ENCODE measurements at places on chromosomes 2 and 18.
A peak's percentile ranks its signal among the peaks of the same experiment; 100 is the strongest.

DNA sequence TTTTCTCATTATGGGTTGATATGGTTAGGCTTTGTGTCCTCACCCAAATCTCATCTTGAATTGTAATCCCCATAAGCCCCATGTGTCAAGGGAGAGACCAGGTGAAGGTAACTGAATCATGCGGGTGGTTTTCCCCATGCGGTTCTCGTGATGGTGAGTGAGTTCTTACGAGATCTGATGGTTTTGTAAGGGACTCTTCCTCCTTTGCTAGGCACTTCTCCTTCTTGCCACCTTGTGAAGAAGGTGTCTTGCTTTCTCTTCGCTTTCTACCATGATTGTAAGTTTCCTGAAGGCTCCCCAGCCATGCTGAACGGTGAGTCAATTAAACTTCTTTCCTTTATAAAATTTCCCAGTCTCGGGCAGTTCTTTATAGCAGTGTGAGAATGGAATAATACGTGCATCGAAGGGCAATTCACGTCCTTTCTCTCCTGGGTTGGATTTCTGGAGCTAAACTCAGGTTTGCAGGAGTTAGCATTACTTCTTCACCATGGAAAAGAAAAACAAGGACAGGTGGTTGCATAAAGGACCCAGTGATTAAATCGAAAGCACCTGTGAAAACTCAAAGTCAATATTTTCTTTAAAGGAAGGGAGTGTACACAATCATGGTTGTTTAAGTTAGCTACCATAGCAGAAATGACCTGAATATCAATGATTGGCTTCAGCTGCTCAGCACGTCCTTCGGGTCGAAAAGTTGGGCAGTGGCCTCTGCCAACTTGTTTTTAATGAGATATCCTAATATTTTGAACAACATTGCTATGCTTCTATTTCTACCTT is 54.1 kb downstream of the CDC42EP3 start:
- DNase-seq: peak; percentile 82

DNA sequence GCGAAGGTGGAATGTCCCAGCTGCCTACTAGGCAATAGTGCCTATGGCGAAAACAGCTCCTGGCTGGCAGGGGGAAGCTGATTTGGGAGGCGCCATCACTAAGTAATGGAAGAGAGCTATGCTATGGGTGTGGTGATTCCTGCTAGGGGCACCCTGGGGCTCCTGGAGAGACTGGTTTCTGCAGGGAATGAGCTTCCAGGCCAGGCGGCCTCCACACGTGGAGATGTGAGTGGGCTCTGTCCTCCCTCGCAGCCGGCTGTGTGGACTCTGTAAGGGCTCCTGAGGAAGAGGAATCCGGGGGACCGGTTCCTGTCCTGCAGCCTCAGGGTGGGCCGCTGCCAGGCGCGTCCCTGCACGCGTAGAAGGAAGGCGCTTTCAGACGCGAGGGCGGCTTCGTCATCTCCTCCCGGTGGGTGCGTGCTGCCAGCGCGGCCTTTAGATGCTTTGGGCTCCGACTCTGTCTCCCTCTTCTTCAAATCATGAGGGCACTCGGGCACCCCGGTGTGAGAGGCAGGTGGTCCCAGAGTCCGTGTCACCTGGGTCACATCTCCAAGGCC is 55.5 kb upstream of the ANKRD62 start:
- no peak for DNase-seq

DNA sequence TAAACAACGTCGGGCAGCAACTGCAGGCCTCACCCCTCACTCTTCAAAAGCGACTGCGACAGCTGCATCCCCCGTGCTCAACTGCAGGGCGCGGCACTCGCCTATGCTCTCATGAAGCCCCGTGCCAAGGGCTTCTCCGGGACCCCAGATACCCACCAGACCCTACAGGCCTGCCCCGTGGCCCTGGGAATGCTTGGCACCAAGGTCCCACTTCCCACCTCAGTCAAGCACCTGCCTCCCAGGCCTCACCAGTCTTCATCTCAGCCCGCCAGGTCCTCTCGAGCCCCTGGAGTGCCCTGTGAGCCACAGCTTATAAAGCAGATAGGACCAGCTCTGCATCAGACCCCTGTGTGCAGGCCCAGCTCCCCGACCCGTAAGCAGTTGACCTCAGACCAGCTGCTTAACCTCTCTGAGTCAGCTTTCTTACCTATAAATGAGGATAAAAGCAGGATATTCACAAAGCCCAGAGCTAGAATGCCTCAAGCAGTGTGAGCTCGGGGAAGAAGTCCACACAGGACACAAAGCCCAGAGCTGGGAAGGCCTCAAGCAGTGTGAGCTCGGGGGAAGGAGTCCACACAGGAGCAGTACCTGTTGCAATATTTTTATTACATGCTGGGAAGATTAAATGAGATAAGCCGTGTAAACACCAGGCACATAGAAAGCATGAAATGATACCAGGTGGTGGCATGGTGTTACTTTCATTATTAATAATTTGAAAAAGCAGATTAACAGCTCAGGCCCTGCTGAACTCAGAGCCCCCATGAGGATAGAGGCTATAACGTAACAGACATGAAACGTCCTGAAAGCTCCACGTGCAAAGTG is 96.9 kb downstream of the HDAC4 start:
- DNase-seq: peak; percentile 74

DNA sequence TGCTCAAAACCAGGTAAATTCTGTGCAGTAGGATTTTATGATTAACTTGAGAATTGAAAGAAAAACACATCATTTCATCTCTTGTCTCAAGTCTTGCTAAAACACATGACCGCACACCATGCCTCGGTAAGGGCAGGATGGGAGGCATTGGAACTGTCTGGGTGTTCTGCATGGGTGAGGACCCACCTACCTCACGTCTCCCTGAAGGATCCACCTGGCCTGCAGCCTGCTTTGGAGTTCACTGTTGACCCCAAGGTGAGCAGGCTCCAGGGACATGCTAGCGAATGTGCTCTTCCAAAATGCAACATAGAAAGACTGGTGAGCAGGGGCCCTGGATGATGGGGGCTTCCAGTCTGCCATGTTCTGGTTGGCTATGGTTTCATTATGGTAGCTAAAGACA is 131.5 kb downstream of the NCK2 start:
- no peak for DNase-seq

GRCh38 chr2:130823886-130824491 is 12.7 kb upstream of the ARHGEF4 start:
- no peak for DNase-seq

GRCh38 chr2:128172191-128172590 is 81.2 kb downstream of the UGGT1 start:
- DNase-seq: no peak

GRCh38 chr2:140424471-140424870 is 1644.3 kb upstream of the NXPH2 start:
- DNase-seq: no peak

DNA sequence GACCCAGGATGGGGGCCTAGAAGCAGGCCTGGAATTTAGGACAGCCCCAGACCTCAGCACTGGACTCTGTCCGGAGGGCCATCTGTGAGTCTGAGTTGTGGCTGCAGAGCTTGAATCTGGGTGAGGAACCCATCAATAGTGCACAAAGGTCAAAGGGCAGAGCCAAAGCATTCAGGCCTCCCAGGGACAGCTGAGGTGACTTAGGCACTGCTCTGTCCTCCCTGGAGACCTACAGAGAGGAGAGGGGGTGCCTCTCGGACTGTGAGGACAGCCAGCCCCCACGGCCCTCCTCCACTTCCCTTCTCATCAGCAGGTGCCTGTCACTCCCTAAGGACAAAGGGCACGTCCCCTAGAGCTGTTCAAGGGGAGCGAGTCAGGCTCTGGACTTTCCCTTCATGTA is 25.1 kb upstream of the PRLH start:
- DNase-seq: no peak

GRCh38 chr2:63257473-63257872 is 206.8 kb downstream of the OTX1 start:
- DNase-seq: no peak

DNA sequence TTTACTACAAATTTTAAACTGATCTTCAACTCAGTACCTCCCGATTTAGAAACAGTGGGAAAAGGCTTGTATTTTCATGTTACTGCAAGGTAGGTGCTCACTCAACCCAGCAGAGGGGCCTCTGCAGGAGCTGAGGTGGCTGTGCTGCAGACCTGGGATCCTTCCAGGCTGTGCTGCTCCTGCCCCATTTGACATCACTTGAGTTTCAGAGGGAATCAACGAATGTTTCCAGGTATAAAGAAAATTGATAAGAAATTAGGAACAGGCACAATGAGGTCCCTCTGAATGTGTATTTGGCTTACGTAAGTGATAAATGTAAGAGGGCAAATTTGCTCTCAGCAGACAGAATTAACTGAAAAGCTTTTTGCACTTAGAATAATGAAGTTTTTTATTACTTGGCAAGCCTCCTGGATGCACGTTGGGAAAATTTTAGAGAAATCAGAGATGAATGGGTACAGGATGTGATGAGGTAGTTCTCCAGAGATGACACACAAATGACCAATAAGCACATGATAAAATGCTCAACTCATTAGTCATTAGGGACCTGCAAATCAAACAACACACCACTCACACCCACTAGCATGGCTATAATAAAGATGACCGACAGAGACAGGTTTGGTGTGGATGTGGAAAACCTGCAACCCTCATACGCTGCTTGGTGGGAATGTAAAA is 114.0 kb downstream of the NOL10 start:
- DNase-seq: no peak

DNA sequence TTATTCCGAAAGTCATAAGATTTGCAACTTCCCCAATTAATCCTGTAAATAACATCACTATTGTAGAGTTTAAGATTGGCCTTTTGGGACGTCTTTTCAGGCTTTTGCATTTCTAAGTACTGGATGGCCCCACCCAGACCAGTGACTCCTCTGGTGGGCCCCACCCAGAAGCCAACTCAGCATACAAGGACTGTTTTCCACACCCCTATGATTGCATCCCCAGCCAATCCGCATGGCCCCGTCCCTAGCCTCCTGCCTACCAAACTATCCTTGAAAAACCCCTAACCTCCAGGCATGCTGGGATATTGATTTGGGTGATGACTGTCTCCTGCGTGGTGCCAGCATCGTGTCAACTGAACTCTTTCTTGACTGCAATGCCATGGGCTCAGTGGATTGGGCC is 24.5 kb upstream of the TGIF1 start:
- no peak for DNase-seq

DNA sequence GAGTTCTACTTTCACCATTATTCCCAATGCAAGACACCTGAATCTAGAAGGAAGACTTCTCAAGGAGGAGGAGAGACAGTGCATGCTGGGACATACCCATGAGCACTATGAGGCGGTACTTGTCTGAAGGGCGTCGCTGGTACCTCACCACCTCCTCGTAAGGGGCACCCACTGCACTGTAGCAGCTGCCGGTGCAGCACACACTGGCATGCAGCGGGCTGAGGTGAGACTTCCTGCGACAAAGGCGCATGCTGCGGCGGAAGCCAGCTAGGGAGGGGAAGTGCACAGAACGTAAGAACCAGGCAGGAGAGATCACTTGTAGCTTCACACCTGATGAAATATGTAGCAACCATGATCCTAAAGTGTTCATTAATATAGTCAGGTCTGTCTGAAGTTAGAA is 12.8 kb upstream of the TMEM237 start:
- no peak for DNase-seq

GRCh38 chr2:19648583-19648982 is 253.2 kb downstream of the TTC32 start:
- DNase-seq: no peak

DNA sequence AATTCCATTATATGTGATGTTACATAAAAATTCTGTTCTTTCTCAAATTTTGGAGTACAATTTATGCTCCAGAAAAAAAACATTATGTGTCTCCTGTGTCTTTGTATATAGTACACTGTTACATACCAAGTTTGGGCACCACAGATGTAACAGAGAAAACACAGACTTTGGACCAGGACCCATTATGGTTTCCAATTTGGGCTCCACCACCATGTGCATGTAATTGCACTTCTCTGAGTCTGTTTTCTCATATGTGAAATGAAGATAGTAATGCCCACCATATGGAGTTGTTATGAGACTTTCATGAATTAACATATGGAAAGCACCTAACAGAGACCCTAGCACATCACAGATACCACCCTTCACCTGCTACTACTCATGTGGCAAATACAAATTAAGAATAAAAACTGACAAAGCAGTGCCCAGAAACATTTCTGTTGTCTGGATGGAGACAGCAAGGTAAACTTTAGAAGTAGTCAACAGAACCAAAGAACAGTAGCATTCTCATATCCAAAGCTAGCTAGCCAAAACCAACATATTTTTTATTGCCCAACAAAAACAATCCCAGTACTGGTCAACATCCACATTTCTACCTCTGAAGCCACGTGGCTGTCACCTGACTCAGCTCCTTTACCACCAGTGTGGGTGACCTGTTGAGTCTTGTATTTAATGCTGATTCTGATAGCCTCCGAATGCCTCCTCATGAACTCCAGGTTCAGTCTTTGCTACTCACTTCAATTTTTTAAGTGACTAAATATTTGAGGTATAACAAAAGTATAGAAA is 42.9 kb downstream of the ANTXR1 start:
- DNase-seq: no peak

DNA sequence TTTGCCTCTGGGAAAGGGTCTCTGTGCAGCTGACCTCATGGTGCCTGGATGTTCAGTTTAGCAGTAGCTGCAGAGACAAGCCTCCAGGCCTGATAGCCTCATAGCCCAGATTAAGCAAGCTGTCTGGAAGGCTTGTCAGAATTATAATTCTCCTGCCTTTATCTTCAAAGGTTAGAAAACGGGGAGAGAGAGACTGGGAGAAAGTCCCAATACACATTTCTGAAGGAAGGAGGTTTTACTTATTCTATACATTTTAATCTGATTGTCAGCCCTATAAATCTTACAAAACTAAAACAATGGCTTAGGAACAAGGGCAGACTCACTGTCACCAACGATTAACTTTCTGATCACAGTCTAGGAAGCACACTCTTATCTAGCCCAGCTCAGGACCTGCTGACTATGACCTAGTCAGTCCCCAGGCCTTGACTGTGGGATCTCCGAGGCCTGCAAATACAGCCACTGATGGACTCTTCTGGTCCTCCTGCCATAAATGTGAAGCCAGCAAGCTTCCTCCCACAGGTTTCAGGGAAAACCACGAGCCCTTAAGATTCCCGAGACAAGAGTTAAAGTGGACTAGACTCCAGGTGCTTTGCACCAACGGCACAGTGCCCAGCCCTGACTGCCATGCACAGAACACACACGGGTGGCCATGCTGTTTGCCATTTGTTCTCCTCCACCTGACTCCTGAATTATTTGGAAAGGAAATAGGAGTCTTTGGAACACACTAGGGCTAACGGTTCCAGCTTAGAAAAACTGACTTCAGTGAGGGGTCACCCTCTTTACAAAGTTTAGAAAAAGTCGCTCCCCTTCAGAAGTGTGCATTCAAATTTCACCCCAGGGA is 111.4 kb upstream of the SMAD7 start:
- DNase-seq: no peak

DNA sequence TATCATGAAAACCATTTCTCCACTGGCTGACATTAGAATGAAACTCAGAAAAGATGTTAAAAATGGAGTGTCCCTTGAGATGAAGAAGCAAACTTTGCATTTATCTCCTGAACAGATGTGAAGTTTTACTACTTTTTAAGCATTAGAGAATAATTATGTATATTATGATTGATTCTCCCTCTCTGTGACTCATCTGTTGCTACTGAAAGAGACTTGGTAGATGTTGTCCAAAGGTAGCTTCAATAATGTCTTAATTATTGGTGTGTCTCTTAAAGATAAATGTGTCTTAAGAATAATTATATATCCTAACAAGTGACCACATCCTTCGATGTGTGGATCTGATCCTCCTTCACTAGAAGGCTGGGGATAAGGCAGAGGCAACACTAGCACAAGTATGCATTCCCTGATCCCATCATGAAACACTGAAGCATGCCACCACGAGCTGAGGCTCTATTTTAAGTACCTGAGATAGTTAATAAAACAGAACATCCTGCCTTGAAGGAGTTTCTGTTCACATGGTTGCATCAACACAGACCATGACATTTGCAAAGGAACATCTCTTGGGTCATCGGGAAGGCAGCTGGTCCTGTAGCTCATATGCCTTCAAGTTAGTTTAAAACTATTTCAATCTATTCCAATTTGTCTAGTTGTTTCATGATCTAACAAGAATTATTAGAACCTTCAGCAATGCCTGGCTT is 15.5 kb downstream of the RND3 start:
- no peak for DNase-seq
